Astrocyte (in vitro differentiated cells and primary cell): ENCODE measurements at places on chromosomes 6 and 20. TPM values are rescaled to one million over a fixed set of nuclear protein-coding genes. Genes with fewer than 3 reads are reported as not detected.

DNA sequence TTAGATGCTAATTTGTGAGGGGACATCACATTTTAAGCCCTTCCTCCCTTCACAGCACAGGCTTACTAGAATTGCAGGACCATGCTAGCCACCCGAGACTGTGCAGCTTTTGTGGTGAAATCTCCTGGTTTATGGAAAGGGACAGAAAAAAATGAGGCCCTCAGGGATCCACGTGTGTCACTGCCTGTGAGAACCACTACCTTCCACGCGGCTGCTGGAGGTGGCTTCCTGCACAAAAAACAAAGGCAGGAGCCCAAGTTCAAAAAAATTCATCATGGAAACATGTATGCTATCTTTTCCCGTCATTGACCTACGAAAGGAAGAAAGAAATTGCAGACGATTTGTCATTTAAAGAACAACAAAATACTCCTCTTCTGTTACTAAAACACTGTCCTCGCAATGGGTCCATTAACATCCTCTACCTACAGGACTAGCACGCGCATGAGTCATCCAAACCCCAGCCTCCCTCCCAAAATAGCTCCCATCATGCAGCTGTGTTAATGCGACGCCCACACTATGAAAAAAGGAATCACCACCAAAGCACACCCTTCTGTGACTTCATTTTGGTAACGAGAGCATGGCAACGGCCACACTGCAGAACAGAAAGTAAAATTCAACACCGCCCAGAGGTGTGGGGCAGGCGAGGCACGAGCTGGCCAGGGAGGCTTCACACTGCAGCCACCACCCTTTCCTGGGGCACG, 45.7 kb downstream of the RAMACL start:
- H3K4me1 ChIP-seq: peaks cover 4% of the 10 kb centered on the region
- peaks cover 4% of the 10 kb centered on the region for H3K36me3 ChIP-seq
- H3K27me3 ChIP-seq: no peaks in the 10 kb centered on the region

- H3K4me1 ChIP-seq: no peaks in the 10 kb centered on the region
- no peaks in the 10 kb centered on the region for H3K36me3 ChIP-seq
- no peaks in the 10 kb centered on the region for H3K27me3 ChIP-seq
Measured at GRCh38 chr20:55567826-55568225, 437.5 kb downstream of the CBLN4 start.

The KAT14 gene
- 8.4 and 10.0 TPM in 2 replicates for total RNA-seq

The PAX1 gene
- total RNA-seq: not detected in 2 replicates

The CTAGE9 gene
- not detected in 2 replicates for total RNA-seq

DNA sequence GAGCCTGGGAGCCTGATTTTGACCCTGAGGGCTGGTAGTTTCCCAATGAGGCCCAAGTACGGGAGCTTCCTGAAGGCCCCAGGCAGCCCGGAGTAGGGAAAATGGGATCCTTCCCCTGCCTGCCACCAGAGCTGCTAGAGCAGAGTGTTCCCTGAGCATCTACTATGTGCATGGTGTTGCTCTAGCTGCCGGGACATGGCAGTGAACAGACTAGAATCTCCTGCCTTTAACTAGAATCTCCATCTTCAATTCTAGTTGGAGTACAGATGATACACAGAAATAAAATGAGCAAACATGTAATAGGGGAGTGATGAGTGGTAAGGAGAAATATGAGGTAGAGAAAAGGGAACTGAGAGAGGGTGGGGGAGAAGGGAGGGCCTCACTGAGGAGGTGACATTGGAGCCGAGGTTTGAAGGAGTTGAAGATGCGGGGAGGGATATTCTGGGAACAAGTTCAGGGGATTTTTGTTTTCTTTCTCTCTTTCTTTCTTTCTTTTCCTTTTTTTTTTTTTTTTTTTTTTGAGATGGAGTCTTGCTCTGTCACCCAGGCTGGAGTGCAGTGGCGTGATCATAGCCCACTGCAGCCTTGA, 18.5 kb downstream of the VSTM2L start:
- DNase-seq: no peak
- H3K36me3 ChIP-seq: no peaks in the 10 kb centered on the region
- H3K27ac ChIP-seq: no peak overlapping the region
- H3K4me3 ChIP-seq: no peak overlapping the region
- peaks cover 24% of the 10 kb centered on the region for H3K27me3 ChIP-seq
- peaks cover 2% of the 10 kb centered on the region for H3K4me1 ChIP-seq

DNA sequence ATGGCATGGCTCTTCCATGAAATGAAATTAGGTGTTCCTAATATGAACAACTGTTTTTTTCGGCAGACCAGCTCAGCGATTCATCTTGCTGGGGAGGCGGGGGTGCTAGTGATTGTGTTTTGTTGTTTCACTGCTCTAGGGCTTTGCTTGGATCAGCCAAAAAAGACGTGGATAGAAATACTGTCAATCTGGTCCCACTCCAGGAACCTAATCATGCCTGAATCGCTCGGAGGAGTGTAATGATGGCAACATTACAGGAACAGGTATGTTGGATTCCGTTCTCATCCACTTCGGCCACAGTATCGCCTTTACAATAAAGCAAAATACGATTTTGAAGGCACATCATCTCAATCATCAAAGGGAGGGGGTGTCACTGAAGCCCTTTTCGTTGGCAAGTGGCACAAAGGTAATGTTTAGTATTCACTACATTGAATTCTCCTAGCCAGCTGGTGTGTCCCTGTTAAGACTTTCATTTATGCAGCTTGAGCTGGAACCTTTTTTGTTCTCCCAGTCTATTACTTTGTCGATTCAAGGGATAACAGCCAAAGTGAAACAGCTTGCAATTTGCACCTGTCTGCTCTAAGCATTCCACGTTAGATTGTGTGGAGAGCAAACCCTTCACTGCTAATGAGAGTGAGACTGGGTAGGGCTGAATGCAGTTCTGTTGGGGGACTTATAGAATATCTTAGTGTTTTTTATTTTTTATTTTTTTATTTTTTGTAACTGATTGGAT, 477.7 kb downstream of the TFAP2A start:
- H3K27me3 ChIP-seq: no peaks in the 10 kb centered on the region
- H3K27ac ChIP-seq: no peak overlapping the region
- no peaks in the 10 kb centered on the region for H3K4me1 ChIP-seq
- DNase-seq: no peak

- peak; percentile 22 for DNase-seq
- H3K27me3 ChIP-seq: no peaks in the 10 kb centered on the region
Measured at GRCh38 chr20:51767867-51768758, at the start of gene ATP9A. TSS of gene ATP9A (minus strand) at chr20:51768390. CDS start at chr20:51768369, 21 bp downstream.

The CLIC5 gene
- total RNA-seq: 0.14 and 0.32 TPM in 2 replicates

The FAM209B gene
- 0.60 TPM in 1 of 2 replicates, not detected in the other for total RNA-seq

The PHACTR1 gene
- total RNA-seq: 8.5 and 10.0 TPM in 2 replicates

- H3K36me3 ChIP-seq: no peaks in the 10 kb centered on the region
- no peaks in the 10 kb centered on the region for H3K27me3 ChIP-seq
- H3K27ac ChIP-seq: peak overlapping the region; percentile 90
- DNase-seq: peak; percentile 91
- peaks cover 34% of the 10 kb centered on the region for H3K4me1 ChIP-seq
Measured at GRCh38 chr20:51750037-51750769, 18.0 kb downstream of the ATP9A start.

- peak; percentile 82 for DNase-seq
- peaks cover 66% of the 10 kb centered on the region for H3K4me1 ChIP-seq
- H3K4me3 ChIP-seq: peak overlapping the region; percentile 30
- no peaks in the 10 kb centered on the region for H3K36me3 ChIP-seq
- peak overlapping the region; percentile 82 for H3K27ac ChIP-seq
- H3K27me3 ChIP-seq: no peaks in the 10 kb centered on the region
Measured at GRCh38 chr6:142842418-142843261, 102.3 kb downstream of the HIVEP2 start.

DNA sequence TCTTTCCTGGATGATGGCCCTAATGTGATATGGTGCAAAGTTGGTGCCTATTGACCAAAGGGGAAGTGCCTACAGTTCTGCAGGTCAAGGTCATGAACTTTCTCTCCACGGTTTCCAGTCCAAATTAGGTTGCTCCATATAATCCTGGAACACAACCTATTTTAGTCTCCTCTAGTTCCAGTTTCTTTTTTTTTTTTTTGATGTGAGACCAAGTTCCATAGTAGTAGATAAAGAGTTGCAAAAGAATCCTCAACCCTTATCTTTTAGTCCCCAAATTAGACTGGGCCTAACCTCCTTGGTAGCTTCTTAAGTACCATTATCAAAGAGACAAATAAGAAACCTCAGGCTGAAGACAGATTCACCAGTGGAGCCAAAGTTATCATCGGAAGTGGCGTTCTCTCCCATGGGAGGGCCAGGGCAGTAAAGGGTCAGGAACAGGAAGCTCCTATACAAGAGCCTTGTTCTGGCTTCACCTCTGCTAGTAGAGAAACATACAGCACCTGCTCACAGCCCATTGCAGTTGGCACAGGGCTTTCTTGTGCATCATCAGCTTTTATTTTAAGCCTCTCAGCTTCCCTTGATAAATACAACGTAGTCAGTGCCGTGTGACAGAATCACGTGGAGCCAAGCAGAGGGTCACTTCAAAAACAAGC, 132.2 kb upstream of the RREB1 start:
- H3K27ac ChIP-seq: no peak overlapping the region
- H3K4me1 ChIP-seq: peaks cover 4% of the 10 kb centered on the region
- DNase-seq: no peak
- H3K27me3 ChIP-seq: no peaks in the 10 kb centered on the region
- no peak overlapping the region for H3K4me3 ChIP-seq

GRCh38 chr6:116019428-116019827, 41.3 kb downstream of the FRK start:
- H3K4me3 ChIP-seq: no peak overlapping the region
- no peaks in the 10 kb centered on the region for H3K36me3 ChIP-seq
- no peaks in the 10 kb centered on the region for H3K27me3 ChIP-seq
- H3K27ac ChIP-seq: no peak overlapping the region
- DNase-seq: no peak

GRCh38 chr6:22596011-22596410, 26.6 kb downstream of the HDGFL1 start:
- peak; percentile 46 for DNase-seq
- no peaks in the 10 kb centered on the region for H3K36me3 ChIP-seq
- H3K4me3 ChIP-seq: no peak overlapping the region
- H3K4me1 ChIP-seq: peaks cover 18% of the 10 kb centered on the region

- H3K4me3 ChIP-seq: no peak overlapping the region
- H3K27ac ChIP-seq: no peak overlapping the region
- no peak for DNase-seq
Measured at GRCh38 chr20:62025394-62025793, 40.3 kb downstream of the TAF4 start.
